HS-27A (cell line): ENCODE measurements at places on chromosomes 4 and X.

GRCh38 chrX:115486510-115486909 lies 74.5 kb upstream of the PLS3 start:
- no peak for DNase-seq

- no peak for DNase-seq
Observed at GRCh38 chr4:26242451-26242850, 78.4 kb upstream of the RBPJ start.

DNA sequence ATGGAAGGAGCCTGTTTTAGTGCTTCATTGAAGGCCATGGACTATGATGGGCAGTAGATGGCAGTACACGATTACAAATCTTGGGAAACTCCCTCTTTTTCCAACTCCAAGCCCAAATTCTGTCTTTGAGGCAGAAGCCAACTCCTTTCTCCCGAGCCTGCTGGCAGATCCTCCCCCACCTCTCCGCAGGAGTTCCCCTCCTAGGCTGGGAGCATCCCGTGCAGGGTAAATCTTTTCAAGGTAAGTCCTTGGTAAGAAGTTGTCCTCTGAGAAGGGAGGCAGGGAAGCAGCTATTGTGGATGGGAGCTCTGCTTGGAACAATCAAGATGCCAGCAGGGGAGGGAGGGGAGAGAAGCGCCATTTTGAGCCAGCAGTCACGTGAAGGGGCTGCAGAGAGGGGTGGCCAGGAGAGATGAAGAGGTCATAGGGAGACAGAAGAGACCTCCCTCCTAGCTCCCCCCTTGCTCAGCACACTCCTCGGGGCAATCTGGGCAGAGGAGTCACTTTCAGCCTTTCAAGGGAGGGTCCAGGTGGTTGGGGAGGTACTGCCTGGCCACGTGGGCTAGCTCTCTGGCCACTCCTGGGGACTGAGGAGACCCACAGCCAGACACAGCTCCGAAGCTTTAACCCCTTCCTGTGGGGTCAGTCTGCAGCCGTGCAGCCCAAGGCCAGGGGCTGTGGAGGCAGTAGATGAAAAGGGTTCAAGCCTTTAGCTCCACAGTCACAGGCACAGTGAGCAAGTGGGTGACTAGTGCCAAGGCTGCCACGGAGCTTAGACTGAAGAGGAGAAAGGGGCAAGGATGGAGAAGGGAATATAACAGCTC lies 9.6 kb downstream of the CC2D2A start:
- DNase-seq, result peak; percentile 66

- DNase-seq, result no peak
Observed at GRCh38 chrX:1325515-1326116, 11.0 kb upstream of the IL3RA start.

DNA sequence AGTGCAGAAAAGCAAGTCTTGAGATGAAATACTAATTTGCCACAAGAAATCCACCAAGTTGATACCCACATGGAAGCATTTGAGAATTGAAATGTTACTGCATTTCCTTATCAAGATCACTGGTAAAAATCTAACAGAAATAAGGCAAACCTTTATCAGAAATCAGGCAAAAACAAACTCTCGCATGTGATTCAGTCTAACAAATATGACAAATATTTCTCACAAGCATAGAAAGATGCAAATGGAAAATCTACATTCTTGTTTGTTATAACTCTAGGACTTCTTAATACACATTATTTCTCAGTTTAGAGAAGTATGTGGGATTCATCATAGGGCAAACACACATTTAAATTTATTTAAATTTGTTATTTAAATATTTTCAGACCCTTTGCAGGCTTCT lies 52.9 kb downstream of the TXK start:
- no peak for DNase-seq

DNA sequence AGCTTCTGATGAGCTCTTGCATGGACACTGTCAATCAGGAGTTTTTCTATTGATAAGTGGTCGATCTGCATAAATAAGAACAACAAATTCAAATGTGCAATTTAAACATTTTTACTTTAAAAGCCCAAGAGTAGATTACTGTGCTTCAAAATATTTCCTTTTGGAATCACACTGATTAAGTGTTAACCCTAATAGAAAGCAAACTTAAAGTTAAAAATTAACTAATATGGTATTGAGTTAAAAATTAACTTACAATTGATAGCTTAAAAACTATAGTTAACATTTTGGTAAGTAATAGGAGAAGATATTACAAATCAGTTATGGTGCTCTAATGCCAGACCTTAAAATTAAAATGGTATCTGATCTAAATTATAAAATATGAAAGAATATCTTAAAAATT lies 25.9 kb downstream of the MED14 start:
- no peak for DNase-seq

GRCh38 chrX:153877571-153878261 lies 8.3 kb downstream of the L1CAM start:
- no peak for DNase-seq

GRCh38 chr4:47160095-47160494 lies 128.7 kb downstream of the GABRB1 start:
- no peak for DNase-seq

- DNase-seq, result no peak
Observed at GRCh38 chrX:2483398-2484060, 17.2 kb downstream of the DHRSX start.

DNA sequence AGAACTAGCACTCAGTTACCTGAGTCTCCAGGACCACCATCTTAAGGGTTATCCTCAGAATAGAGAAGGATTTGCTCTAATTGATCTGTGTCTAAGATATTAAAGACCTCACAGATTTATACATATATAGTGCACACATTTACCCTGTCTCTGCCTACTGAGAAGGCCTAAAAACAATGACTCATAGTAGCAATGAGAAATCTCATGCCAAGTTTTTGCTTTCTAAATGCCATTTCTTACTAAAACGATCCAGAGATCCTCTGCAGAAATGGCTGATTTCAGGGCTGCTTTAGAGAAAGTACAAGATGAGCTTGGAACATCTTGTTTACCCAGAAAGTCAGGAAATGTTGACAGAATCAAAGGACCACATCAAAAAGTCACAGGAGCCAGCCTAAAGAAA lies 79.1 kb upstream of the INPP4B start:
- DNase-seq, result no peak

DNA sequence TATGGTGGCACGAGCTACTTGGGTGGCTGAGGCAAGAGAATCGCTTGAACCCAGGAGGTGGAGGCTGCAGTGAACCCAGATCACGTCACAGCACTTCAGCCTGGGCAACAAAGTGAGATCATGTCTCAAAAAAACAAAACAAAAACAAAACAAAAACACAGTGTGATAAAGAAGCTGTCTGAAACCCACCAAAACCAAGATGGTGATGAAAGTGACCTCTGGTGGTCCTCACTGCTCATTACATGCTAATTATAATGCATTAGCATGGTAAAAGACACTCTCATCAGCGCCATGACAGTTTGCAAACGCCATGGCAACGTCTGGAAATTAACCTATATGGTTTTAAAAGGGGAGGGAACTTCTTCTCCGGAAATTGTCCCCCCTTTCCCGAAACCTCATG lies 29.4 kb upstream of the OPHN1 start:
- peak; percentile 49 for DNase-seq

DNA sequence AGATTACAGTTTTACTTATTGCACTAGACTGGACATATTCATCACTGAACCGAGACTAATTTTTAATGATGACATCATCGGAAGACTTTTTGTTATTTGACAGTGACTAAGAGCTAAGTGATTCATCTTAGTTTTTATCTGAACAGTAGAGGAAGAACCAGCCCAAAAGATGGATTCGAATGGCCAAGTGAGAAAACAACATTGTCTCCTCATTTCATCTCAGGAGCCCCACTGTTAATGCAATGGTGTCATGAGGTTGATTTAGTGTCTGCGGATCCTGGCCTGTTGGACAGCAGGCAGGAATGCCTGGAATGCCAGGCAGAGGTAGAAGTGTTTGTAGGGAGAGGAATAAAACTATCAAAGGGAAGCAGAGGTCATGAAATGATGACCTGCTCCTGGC lies 37.8 kb upstream of the HPF1 start:
- DNase-seq, result no peak

DNA sequence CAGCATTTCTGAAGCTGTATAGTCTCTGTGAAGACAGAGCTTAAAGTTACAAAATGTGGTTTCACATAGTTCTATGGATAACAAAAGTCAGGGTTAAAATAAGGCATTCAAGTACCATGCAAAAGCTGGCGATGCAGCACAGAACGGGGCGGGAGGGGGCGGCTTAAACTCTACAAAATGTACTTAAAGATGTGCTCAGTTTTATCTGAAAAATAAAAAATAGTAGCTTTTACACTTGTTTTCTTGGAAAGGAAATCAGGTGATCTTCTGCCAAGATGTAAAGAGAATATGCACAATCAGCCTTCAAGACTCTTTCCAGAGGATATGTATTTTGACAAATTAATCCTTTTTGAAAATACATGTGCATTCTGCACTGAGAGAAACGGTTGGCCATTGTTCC lies 301.7 kb upstream of the EMCN start:
- DNase-seq, result no peak

- DNase-seq, result no peak
Observed at GRCh38 chr4:169861593-169861992, 103.8 kb upstream of the HPF1 start.

GRCh38 chr4:680928-681645 lies 6.7 kb downstream of the MYL5 start:
- DNase-seq, result no peak

GRCh38 chr4:41204400-41204978 lies 9.9 kb downstream of the APBB2 start:
- DNase-seq, result peak; percentile 84

DNA sequence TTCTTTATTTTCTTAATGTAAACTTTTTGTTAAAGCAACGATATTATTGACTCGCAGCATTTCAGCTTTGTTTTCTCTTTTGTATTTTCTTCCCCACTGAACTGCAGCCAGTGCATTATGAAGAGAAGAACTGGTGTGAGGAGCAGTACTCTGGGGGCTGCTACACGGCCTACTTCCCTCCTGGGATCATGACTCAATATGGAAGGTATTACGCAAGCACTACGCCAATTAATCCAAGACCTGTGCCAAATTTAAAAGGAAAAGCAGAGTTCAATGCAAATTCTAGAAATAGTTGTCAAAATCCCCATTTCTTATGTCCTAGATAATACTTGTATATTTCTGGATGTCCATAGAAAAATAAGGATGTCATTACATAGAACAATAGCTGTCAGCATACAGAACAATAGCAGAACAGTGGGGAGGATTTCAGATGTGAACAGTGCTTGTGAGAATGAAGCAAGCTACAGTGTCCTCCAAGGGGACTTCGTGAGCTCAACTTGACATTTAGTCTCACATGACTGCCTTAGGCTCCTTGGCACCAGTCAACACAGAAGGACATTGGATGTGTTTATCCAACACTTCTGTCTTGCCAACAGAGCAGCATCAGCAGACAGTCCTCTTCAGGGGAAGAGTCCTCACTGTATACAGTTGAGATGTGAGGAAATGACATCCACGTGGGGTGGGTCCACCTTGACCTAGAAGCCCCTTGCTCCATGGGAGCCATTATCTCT lies 85.9 kb downstream of the MAOA start:
- no peak for DNase-seq

DNA sequence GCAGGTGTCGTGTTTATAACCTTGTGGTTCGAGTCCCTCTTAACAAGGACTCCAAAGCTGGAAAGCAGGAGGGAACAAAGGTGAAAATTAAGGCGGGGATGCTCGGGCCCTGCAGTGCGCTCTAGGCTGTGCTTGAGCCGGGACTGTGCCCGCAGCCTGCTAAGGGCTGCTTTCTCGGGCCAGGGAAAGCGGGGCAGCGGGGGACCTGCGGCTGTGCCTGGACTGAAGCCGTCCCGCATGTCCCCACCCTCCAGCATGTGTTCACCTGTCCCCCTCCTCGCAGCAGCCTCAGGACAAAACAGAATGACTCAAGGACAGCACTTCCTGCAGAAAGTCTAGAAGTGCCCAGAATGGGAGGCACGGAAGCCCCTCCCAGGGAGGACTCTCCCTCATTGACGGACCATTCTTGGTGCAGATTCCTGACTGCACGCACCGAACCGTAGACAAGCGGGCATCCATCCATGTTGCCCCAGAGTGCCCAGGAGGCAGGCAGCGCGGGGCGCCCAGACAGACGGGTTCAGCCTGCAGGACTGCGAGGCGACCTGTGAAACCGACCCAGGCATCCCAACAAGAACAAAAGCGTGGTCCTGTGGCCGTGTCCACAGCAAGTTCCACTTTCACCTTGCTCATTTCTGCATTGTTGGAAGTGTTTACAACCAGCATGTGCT lies 342.9 kb downstream of the MAGEB5 start:
- DNase-seq, result no peak

GRCh38 chrX:38473701-38474100 lies 87.6 kb upstream of the TSPAN7 start:
- no peak for DNase-seq

GRCh38 chr4:26884486-26884988 lies 23.9 kb downstream of the STIM2 start:
- no peak for DNase-seq

DNA sequence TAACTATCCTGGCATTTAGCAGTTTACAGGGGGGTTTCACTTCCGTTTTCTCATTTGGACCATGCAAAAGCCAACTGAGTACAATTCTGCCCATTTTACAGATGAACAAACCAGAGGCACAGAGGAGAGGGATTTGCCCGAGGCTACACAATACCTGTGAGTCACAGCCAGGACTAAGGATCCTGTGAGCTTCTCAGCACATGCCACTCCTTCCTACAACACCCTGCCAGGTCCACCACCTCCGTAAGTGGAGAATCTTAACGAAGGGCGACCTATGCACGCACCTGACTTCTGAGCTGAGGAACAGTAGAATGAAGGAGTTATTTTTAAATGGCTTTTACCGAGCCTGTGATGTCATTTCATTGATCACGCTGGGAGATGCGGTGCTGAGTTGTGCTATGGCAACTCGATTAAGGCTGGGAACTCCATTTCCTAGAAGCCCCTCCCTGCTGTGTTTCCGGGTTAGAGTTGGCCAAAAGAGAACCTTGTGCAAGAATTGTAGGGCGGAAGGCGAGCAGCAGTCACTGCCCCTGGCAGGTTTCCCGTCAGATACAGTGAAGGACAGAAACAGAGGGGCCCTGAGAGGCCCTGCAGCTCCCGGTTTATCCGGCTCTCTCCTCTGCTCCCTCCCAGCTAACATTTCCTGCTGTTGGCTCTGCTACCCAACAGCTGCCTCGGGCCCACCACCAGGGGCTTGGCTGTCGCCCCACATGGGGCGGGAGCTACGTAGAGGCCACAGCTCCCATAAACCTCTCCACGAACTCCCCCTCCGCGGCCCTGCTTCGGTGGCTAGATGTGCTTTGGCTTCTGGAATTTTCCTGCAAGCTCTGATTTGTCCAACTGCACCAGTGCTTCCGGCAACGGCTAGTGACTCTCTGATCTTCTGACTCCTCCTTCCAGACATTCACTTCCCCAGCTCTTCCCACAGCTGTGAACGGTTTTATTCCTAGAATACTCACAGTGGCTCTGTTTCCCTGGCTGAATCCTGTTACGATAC lies 75.1 kb upstream of the USP9X start:
- DNase-seq, result no peak

- DNase-seq, result no peak
Observed at GRCh38 chr4:52201715-52202114, 150.6 kb downstream of the SPATA18 start.

GRCh38 chr4:123783921-123784320 lies 387.3 kb downstream of the SPRY1 start:
- DNase-seq, result no peak
